ENCODE measurements at places on chromosomes 11 and 22.

GRCh38 chr11:926341-926916, 759 bp downstream of the AP2A2 start:
- DNase-seq = peak; percentile 66

- no peak for DNase-seq
Observed at GRCh38 chr11:9076661-9077060, 14.7 kb downstream of the SCUBE2 start.

DNA sequence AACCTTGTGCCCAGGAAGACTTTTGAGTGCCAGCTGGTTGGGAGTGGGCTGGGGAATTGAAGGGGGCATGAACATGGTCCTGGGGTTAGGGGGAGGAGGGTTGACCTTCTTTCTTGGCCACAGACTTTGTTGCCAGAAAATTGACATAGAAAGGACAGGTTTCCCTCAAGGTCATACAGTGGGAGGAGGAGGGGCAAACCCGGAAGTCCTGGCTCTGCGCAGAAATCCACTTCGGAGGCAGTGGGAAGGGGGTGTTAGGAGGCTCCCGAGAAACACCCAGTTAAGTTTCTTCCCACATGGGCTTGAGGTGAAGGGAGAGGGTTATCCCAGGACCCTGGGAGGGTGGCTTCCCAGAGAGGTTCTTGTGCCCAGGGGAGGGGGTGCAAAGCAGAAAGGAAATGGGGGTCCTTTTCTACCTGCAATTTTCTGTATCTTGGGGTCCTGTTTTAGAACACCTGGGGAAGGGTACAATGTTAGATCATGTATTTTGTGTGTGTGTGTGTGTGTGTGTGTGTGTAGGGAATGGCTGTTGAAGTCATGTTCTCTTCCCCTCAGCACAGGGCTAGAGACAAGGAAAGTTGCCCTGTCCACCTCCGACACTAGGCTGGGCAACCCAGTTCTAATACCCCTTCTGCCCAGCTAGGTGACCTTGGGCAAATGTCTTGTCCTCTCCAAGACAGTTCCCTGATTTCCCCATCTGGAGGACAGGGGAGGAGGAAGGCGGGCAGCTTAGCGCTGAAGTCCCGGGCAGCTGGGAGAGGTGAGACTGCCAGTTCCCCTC, 1.1 kb downstream of the PVALB start:
- DNase-seq = no peak

- DNase-seq = peak; percentile 79
Observed at GRCh38 chr11:69131644-69132300, 24.0 kb upstream of the SMIM38 start.

GRCh38 chr11:18372201-18372600, 22.2 kb upstream of the LDHA start:
- no peak for DNase-seq

DNA sequence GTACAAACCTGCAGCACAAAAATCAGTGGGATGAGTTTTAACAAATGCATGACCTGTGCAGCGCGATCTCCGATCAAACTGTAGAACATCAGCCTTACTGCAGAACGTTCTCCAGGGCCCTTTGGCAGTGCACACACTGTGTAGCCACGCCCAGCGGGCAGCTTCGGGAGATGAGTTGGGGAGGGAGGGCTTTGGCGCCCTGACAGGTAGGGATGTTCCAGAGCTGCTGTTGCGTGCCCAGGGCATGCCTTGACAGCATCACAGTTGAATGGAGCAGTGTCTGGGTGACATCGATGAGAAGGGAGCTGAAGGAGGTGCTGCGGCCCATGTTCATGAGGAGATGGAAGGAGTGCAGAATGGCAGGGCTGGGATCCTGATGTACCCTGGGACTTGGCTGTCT, 80.2 kb downstream of the TBC1D22A start:
- DNase-seq = no peak

DNA sequence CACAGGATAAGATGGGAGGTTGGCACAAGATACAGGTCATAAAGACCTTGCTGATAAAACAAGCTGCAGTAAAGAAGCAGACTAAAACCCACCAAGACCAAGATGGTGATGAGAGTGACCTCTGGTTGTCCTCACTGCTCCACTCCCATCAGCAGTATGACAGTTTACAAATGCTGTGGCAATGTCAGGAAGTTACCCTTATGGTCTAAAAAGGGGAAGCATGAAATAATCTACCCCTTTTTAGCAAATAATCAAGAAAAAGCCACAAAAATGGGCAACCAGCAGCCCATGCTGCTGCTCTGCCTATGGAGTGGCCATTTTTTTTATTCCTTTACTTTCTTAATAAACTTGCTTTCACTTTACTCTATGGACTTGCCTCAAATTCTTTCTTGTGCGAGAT, 8.7 kb upstream of the PIWIL4 start:
- no peak for DNase-seq

DNA sequence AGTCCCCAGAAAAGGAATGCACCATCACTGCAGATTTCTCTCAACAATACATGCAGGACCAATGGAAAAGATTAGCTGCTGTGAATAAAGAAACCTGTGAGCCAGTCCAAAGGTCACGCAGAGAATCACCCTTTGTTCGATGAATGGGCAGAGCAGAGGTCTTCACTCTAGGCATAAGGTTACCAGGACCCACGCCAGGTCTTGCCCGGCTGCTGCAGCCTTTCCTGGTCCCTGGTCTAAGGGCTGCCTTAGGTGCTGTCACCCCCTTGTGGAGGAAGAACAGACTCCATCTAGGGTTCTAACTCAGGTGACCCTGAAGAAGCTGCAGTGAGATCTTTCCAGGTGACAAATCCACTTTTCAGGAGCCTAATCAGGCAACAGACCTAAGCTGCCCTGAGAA, 29.0 kb upstream of the NAP1L4 start:
- peak; percentile 46 for DNase-seq

- DNase-seq = peak; percentile 47
Observed at GRCh38 chr11:108474664-108475463, 7.5 kb upstream of the C11orf65 start.

DNA sequence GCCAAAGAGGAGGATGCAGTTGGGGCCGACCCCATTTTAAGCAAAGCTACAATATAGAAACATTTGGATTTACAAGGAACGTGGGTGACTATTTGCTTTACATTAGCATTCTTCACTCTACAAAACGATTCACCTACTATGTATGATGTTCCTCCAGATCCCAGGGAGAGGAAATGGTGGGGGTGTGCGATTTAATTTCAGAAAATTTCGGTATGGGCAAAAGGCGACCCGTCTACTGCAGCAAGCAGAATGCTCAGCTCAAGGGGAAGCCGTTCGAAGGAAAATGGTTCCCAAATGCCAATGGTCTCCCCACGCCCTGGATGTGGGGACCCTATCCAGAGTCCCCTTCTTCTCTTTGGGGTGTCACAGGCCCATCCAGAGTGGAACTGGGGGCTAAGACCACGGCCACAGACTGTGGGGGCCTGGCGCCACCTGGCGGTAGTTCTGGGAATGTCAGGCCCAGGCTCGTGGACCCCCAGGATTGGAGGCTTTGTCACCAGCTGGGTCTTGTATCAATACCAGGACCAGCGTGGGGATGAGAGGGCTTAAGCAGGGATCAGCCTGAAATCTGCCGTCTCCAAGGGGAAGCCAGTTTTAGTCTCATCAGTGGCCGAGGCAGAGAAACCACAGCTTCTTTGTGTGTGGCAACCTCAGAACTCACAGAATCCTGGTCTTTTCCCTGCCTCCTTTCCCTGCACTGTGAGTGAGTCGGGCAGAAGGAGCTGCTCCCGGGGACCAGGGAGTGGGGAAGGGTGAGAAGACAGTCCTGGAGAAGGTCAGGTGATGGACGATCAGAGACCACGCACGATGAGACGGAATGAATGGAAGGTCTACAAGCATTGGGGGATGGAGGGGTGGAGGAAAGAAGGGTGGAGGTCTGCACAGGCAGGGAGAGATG, 8.4 kb downstream of the LRRC10B start:
- DNase-seq = no peak

DNA sequence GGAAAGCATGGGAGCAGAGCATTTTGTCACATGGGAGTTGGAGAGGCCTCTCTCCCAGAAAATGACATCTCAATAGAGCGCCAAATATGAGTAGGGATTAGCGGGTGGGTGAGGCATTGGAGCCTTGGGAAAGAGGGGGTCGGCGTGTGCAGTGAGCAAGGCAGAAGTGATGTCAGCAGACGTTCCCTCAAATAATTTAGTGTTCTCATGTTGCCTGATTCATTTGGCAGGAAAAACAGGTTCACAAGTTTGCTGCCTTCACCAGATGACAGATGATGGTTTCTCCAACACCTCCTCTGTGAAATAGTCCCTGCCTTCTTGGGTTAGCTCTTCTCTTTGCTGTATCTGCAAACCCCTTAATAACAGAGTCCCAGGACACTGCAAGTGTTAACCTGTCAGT, 118.5 kb upstream of the ARHGAP20 start:
- no peak for DNase-seq

GRCh38 chr11:88038063-88038462, 137.2 kb downstream of the RAB38 start:
- no peak for DNase-seq

GRCh38 chr11:46917762-46918082, 628 bp downstream of the LRP4 start:
- no peak for DNase-seq

DNA sequence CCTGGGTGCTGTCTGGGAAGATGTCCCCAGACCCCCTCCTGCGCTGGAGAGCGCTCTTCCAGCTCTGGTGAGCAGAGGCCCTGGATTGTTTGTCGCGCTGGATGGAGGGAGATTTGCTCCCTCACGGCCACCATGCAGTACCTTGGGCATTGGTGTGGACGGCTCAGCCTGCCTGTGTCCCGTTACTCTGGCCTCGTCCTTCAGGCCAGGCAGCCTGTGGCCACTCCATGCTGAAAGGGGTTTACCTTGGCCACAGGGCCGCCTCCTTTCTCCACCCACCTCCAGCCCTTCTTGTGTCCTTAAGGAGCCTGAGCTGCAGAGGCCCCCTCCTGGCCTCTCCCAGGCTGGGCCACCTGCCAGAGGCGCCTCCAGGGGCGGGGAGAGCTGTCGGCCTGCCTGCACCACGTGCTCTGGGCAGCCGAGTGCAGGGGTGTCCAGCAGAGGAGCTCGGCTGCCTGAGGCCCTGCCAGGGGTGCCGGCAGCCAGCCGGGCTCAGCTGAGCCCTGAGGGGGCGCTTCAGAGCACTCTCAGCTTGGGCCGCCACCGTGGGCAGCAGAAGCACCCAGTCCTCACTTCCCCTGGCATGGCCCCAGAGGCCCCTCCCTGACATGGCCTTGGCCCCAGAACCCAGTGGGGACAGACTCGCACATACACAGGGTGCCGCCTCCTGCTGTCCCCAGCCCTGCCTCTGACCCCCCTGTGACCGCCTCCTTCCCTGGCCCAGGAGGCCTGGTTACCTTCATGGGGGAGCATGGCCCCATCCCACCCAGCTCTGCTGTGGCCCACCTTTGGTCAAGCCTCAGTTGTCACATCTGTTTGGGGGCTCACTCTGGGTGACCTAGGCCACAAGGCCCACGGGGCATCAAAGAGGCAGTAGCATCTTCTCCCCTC, 3.4 kb downstream of the CCND1 start:
- DNase-seq = peak; percentile 74

- DNase-seq = no peak
Observed at GRCh38 chr11:36462321-36462720, 47.8 kb downstream of the TRAF6 start.

GRCh38 chr11:127625402-127625801, 624.8 kb upstream of the KIRREL3 start:
- DNase-seq = no peak

- no peak for DNase-seq
Observed at GRCh38 chr22:23187211-23187610, 6.9 kb downstream of the BCR start.

- no peak for DNase-seq
Observed at GRCh38 chr11:72102162-72102561, 935 bp downstream of the LAMTOR1 start.

DNA sequence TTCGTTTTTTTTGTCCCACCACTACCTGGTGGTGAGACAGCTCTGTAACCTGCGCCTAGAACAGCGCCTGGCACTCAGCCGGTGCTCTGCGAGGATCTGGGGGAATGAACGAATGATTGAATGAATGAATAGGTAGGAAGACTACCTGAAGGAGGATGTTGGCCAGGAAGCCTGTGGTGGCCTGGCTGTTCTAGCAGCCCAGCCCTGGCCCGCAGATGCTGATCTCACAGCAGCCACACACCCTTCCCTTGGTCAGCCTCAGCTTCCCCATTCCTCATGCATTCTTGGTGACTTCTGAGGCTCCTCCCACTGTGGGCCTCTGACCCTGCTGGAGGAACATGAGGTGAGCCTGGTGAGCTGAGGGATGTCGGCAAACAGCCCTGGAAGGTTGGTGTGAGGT, 3.7 kb downstream of the TRPM5 start:
- peak; percentile 7 for DNase-seq

GRCh38 chr11:20669820-20670684, 666 bp downstream of the NELL1 start:
- no peak for DNase-seq

GRCh38 chr11:559712-560304, 730 bp downstream of the LMNTD2 start:
- DNase-seq = peak; percentile 38

DNA sequence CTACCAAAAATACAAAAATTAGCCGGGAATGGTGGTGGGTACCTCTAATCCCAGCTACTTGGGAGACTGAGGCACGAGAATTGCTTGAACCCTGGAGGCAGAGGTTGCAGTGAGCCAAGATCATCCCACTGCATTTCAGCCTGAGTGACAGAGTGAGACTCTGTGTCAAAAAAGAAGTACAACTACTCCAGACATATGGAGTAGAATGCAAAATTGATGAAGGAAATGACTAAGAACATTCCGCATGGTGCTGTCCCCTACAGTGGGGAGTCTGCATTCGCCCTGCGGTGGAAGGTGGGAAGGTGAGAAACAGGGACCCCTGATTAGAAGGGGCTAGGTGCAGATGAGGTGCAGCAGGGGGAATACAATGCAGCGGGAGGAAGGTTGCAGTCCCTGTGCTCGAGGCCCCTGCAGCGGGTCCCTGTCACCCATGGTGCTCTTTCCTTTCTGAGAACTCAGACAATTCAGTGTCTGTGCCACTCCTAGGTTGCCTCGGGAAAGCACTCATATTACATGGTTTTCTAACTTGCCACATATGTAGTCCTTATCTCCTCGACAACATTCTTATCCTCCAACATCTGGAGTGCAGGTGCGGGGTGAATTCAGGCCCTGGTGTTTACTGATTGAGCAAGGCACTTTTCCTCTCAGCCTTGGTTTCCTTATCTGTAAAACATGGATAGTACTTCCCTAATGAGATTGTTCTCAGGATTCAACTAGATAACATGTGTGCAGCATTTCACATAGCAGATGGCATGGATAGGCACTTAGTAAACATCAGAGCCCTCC, 5.2 kb downstream of the POLD4 start:
- no peak for DNase-seq

DNA sequence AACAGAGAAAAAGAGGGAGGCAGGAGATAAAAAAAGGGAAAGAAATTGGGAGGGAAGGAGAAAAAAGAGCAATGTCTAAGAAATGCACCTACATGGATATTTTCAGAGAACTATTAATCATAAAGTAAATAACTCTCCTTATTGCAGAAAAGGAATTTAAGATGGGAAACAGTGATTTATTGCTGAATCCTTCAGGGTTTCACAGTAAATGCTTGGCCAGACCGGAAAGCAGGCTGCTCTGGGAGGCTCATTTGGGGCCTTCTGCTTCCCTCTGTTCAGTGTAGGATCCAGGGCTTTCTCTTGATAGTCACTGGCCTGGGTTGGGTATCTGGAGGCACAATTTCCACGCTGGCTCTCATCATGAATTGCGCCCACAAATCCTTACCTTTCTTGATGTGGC, 324.3 kb upstream of the SORL1-AS1 start:
- DNase-seq = no peak

Measured in renal cortical epithelial cell (primary cell).